Heart left ventricle (tissue), 16 donors: ENCODE measurements at places on chromosomes 6 and 20.

GRCh38 chr6:159043947-159044346 lies 844 bp downstream of the TAGAP start:
- peaks cover 10% of the 10 kb centered on the region for H3K4me1 ChIP-seq
- no peak for DNase-seq
- H3K27me3 ChIP-seq: no peaks in the 10 kb centered on the region
- no peaks in the 10 kb centered on the region for H3K36me3 ChIP-seq

DNA sequence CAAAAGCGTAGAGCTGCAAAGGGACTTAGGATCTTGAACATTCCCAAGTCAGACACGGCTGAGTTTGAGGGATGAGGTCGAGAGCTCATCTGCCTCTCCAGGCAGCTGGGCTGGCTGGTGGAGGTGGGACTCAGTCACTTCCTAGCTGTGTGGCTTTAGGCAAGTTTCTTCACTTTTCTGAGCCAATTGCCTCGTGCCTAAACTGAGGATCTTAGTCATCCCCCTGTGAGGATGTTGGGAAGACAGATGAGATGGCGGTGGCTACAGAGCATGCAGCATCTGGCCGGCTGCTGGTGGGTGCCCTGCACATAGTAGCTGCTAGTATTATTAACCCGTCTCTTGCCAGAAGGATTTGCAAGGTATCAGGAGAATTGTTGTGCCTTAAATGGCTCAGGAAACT lies 27.5 kb downstream of the TFAP2C start:
- H3K4me3 ChIP-seq: no peak overlapping the region
- no peak overlapping the region for H3K27ac ChIP-seq
- H3K36me3 ChIP-seq: no peaks in the 10 kb centered on the region

GRCh38 chr20:58652606-58653294 lies 1.7 kb downstream of the STX16 start:
- peak overlapping the region; percentile 94 for H3K27ac ChIP-seq
- H3K36me3 ChIP-seq: no peaks in the 10 kb centered on the region
- H3K4me1 ChIP-seq: peaks cover 61% of the 10 kb centered on the region
- peak overlapping the region; percentile 99 for H3K4me3 ChIP-seq
- DNase-seq: no peak

DNA sequence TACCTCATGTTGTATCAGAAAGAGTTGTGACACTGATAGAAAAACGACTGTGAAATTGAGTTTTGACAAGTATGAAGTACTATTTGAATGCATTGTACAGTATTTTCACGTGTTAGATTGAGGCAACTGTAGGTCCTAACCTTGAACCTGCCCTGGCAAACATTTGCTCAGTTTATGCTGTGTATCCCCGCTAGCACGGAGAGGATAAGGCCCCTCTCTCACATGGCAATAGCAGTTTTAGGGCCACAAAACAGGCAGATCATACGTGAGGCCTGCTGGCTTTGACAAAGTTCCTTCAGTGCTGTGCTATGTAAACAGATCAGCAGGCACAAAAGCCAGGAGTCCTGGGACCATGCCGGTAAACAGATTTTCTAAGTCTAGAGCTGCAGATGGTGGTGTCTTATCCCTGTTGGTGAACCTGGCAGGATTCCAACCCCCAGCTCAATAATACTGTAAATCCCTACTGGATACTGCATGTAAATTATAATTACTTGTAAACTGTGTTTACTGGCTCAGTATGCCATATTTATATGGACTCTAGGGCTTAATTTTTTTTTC lies 23.8 kb upstream of the FAM217A start:
- H3K4me3 ChIP-seq: no peak overlapping the region
- no peaks in the 10 kb centered on the region for H3K4me1 ChIP-seq
- DNase-seq: no peak
- H3K27ac ChIP-seq: no peak overlapping the region
- no peaks in the 10 kb centered on the region for H3K27me3 ChIP-seq
- H3K36me3 ChIP-seq: no peaks in the 10 kb centered on the region

DNA sequence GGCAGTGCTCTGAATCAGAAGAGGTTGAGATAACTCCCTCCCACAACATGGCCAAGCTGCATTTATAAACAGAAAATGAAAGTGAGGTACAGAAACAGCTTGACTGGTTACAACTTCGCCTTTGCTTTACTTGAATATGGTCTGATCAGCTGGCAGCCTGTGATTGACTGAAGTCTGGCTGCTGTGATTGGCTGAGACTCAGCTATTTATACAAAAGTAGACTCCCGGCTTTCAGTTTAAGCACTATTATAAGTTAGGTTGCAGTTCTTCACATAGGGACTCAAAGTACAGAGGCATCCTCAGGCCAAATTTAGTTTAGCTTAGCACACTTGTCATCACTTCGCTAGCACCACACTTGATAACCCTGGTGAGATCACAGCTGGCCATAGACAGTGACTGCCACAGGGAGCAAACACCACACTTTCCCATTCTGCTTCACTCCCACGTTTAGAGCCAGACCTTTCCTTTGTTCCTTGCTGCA lies 362.6 kb downstream of the EPM2A start:
- H3K27me3 ChIP-seq: no peaks in the 10 kb centered on the region
- H3K4me1 ChIP-seq: peaks cover 7% of the 10 kb centered on the region
- peak; percentile 62 for DNase-seq
- no peaks in the 10 kb centered on the region for H3K36me3 ChIP-seq

GRCh38 chr6:77466451-77467437 lies 3.5 kb upstream of the HTR1B start:
- peaks cover 42% of the 10 kb centered on the region for H3K27me3 ChIP-seq
- DNase-seq: no peak
- H3K4me1 ChIP-seq: peaks cover 7% of the 10 kb centered on the region
- no peak overlapping the region for H3K27ac ChIP-seq

DNA sequence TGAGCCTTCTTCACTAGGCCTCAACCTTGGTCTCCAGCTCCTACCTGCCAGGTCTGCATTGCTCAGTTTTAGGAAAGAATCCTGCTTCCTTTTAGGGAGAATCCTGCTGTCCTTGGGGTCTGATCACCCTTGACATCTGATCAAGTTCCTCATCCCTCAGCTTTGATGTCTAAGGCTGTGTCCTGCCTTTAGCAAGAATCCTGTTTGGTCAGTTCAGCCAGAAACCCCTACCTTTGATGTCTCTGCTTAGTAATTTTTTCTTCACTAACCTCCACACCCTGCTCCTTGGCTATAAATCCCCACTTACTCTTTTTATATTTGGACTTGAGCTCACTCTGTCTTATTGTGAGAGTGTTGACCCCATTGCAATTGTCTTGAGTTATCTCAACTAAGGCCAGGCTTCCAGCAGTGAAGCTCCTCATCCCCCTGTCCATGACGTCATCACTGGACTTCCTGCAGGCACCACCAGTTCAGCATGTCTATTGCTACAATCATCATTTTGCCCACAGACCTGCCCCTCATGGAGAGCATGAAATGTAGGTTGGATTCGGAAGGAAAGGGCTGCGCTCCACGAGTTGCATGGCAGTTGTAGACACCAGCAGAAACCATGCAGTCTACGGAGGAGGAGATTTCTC lies 4.7 kb upstream of the CST5 start:
- H3K36me3 ChIP-seq: no peaks in the 10 kb centered on the region
- DNase-seq: no peak
- no peaks in the 10 kb centered on the region for H3K27me3 ChIP-seq

DNA sequence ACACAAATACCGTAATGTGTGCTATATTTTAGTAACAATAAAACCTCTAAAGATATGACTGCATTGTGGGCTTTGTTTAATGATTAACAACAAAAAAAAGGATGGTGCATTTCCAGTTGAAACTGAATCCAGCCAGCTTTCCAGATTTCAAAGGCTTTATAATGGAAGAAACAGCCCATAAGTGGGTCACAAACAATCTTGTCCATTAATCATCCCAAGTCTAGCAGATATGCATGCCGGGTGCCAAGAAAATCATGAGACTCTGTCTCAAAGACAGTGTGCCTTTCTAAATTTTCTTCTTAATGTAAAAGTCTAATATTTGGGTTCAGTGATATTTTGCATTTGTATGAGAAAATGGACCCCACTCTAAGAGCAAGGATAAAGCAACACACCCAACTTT lies 20.6 kb upstream of the LAMP5 start:
- H3K27ac ChIP-seq: no peak overlapping the region
- no peaks in the 10 kb centered on the region for H3K27me3 ChIP-seq
- no peak for DNase-seq
- no peaks in the 10 kb centered on the region for H3K36me3 ChIP-seq

- H3K27ac ChIP-seq: no peak overlapping the region
- no peak overlapping the region for H3K4me3 ChIP-seq
- no peaks in the 10 kb centered on the region for H3K4me1 ChIP-seq
- H3K27me3 ChIP-seq: no peaks in the 10 kb centered on the region
- H3K36me3 ChIP-seq: no peaks in the 10 kb centered on the region
Observed at GRCh38 chr20:50824137-50824536, 29.3 kb downstream of the BCAS4 start.

DNA sequence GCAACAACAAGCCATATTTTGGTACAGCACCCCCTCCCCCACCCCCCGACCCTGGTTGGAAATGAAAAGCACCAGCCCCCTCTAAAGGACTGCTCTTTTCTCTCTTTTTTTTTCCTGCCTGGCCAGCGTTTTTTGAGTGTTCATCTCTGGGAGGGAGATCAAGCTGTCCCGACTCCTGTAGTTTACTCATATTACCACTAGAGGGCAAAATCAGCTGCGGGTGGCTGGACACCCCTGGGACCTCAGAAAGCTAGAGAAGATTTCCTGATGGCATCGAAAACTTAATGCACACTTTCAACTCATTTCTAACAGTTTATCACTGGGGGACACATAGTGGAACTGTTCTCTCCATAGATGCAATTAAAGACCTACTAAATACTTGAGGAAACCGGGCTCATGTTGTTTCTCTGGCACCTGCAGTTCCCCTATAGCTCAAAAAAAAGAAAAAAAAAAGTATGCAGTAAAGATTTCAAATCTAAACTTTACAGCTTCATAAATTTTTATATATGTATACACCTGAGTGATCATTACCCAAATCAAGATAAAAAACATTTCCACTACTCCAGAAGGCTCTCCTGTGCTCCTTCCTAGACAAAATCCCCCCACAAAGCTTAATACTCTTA lies 24.4 kb downstream of the CNBD2 start:
- no peaks in the 10 kb centered on the region for H3K27me3 ChIP-seq
- H3K4me3 ChIP-seq: no peak overlapping the region
- H3K36me3 ChIP-seq: no peaks in the 10 kb centered on the region
- no peak for DNase-seq
- no peaks in the 10 kb centered on the region for H3K4me1 ChIP-seq

DNA sequence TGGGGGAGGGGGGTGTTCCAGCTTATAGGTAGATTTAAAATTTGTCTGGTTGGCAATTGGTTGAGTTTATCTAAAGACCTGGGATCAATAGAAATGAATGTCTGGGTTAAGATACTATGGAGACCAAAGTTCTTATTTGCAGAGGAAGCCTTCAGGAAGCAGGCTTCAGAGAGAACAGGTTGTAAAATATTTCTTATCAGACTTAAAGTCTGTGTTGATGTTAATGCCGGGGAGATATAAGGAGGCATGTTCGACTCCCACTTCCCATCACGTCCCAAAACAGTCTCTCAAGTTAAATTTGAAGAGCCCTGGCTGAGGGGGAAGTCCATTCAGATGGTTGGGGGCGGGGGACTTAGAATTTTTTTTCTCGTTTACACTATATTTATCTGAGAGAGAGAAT lies 12.3 kb upstream of the BLCAP start:
- DNase-seq: no peak
- no peaks in the 10 kb centered on the region for H3K36me3 ChIP-seq
- H3K4me3 ChIP-seq: no peak overlapping the region
- H3K27ac ChIP-seq: no peak overlapping the region

DNA sequence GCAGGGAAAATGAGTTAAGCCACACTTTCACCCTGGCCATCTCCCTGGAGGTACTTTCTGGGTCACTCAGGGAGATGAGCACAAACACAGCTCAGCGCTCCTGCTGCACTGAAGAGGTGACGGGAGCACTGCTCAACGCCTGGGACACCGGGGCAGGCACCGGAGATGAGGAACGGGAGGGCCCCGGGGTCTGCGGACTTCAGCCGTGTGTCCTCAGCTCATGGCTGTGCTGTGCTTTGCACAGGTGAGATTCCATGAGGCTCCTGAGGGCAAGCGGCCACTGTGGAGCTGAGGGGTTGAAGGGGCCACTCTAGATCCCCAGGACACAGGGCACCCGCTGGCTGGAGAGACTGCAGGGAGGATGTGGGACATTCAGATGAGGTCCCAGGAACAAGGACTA lies 234.2 kb upstream of the EXOC2 start:
- no peak for DNase-seq
- H3K27ac ChIP-seq: no peak overlapping the region
- no peaks in the 10 kb centered on the region for H3K4me1 ChIP-seq
- no peaks in the 10 kb centered on the region for H3K36me3 ChIP-seq

GRCh38 chr6:133549371-133549801 lies 308.2 kb downstream of the EYA4 start:
- H3K4me1 ChIP-seq: peaks cover 5% of the 10 kb centered on the region
- no peak for DNase-seq

DNA sequence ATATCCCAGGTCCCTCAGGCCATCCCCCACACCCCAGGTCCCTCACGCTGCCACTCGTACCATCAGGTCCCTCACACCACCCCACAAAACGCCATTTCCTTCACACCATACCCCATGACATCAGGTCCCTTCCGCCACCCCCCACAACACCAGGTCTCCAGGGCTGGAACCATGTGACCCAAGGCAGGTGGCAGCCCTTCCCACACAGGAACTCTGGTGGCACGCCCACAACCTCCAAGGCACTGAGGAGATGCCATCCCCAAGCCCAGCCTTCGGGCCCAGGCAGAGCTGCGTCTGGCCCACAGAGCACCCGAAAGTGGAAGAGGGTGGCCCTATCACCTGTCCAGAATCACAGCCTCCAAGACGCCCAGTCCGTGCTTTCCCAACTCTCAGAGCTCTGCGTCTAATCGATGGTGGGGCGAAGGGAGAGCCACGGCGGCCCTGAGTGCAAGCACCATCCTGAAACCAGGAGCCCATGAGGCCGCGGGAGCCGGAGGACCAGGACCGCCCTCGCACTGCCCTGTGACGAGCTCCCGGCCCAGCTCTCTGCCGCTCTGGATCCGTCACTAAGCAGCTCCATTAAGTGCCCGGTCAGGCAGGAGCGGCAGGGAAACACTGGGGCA lies 12.7 kb downstream of the TAF4 start:
- DNase-seq: no peak
- no peaks in the 10 kb centered on the region for H3K27me3 ChIP-seq
- H3K4me1 ChIP-seq: peaks cover 16% of the 10 kb centered on the region
- no peak overlapping the region for H3K4me3 ChIP-seq

GRCh38 chr20:19047040-19047950 lies 165.1 kb upstream of the SLC24A3 start:
- H3K4me3 ChIP-seq: no peak overlapping the region
- H3K27ac ChIP-seq: no peak overlapping the region
- DNase-seq: peak; percentile 55
- no peaks in the 10 kb centered on the region for H3K36me3 ChIP-seq

DNA sequence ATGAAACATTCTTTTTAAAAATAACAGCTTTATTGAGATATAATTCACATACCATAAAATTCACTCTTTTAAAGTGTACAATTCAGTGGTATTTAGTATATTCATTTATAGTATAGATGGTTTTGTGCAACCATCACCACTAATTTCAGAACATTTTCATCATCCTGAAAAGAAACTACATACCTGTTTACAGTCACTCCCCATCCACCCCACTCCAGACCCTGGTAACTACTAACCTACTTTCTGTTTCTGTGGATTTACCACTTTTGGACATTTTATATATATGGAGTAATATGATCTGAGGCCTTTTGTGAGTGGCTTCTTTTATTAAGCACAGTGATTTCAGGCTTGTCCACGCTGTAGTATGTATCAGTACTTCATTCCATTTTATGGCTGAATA lies 2.5 kb upstream of the TMEM217 start:
- no peak overlapping the region for H3K27ac ChIP-seq
- H3K4me1 ChIP-seq: peaks cover 55% of the 10 kb centered on the region
- no peak for DNase-seq
- H3K27me3 ChIP-seq: no peaks in the 10 kb centered on the region
